ENCODE measurements at places on chromosomes 5 and 9. TPM values are rescaled to one million over a fixed set of nuclear protein-coding genes. Genes with fewer than 3 reads are reported as not detected.

Gene SPATA31C1
- not detected for total RNA-seq

Gene C5orf58
- not detected for total RNA-seq

Gene C5orf46
- not detected for total RNA-seq

Gene MLANA
- not detected for total RNA-seq

Gene GABRP
- 0.35 TPM for total RNA-seq

Gene FOXD4
- total RNA-seq: 0.21 TPM

Gene LCN12
- not detected for total RNA-seq

Gene HBEGF
- total RNA-seq: 16.0 TPM

Gene GRIN1
- 0.42 TPM for total RNA-seq

Gene SMARCA2
- 67.8 TPM for total RNA-seq

Gene AMBP
- not detected for total RNA-seq

Gene PIGO
- total RNA-seq: 24.5 TPM

Gene SLC34A3
- total RNA-seq: 0.14 TPM

Gene ADGRD2
- not detected for total RNA-seq

Gene AK8
- 0.85 TPM for total RNA-seq

Gene C9orf152
- total RNA-seq: 0.07 TPM
